ENCODE measurements at places on chromosomes 7 and 10. TPM values are rescaled to one million over a fixed set of nuclear protein-coding genes. Genes with fewer than 3 reads are reported as not detected.

- no peaks in the 10 kb centered on the region for H3K36me3 ChIP-seq
- H3K27me3 ChIP-seq, result peaks cover 11% of the 10 kb centered on the region
- no peak overlapping the region for H3K4me3 ChIP-seq
- no peak for DNase-seq
- H3K27ac ChIP-seq, result no peak overlapping the region
- 0 out of 2 replicates have a peak, but pooled peaks cover 4% of the 10 kb centered on the region for H3K4me1 ChIP-seq
These were observed 11.6 kb upstream of the ERCC6 start for GRCh38 chr10:49550563-49550962.

DNA sequence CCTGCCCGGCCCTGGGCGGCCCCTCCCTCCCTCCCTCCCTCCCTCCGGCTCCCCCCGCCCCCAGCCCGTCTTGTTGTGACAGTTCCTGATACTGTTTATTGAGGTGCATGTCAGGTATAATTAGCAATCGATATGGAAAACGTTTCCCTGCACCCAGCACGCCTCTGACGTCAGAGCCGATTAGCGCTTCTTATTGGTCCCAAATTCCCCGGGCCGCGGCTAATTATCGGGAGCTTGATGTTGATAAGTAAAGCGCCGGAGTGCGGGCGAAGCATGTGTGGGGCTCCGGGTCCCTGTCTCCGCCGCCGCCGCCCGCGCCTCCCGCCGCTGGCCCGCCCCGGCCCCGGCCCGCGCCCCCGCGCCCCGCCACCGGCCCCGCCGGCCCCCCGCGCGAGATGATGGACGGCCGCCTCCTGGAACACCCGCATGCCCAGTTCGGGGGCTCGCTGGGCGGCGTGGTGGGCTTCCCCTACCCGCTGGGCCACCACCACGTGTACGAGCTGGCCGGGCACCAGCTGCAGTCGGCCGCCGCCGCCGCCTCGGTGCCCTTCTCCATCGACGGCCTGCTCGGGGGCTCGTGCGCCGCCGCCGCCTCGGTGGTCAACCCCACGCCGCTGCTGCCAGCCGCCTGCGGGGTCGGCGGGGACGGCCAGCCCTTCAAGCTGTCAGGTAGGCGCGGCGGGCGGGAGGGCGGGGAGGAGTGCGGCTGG lies at the start of gene UNCX:
Gene UNCX, plus strand, starts transcription at position 250 of the 710 bp plus-strand sequence. Its CDS starts 146 bp downstream, at position 396.
- no peak for DNase-seq
- peaks cover 9% of the 10 kb centered on the region for H3K4me1 ChIP-seq
- H3K27ac ChIP-seq, result no peak within 1 kb of the TSS
- H3K27me3 ChIP-seq, result peaks cover 27% of the 10 kb centered on the region
- no peak within 1 kb of the TSS for H3K4me3 ChIP-seq
- no peaks in the 10 kb centered on the region for H3K36me3 ChIP-seq

The EPHB6 gene
- total RNA-seq, result 0.54 TPM

- H3K4me1 ChIP-seq, result peaks cover 15% of the 10 kb centered on the region
- no peak for DNase-seq
- no peak overlapping the region for H3K4me3 ChIP-seq
- H3K27me3 ChIP-seq, result no peaks in the 10 kb centered on the region
These were observed 5.1 kb downstream of the SFXN3 start for GRCh38 chr10:101035916-101036702.

- no peak for DNase-seq
- no peaks in the 10 kb centered on the region for H3K36me3 ChIP-seq
- H3K27ac ChIP-seq, result no peak overlapping the region
These were observed 36.7 kb downstream of the GNG11 start for GRCh38 chr7:93958216-93958615.

DNA sequence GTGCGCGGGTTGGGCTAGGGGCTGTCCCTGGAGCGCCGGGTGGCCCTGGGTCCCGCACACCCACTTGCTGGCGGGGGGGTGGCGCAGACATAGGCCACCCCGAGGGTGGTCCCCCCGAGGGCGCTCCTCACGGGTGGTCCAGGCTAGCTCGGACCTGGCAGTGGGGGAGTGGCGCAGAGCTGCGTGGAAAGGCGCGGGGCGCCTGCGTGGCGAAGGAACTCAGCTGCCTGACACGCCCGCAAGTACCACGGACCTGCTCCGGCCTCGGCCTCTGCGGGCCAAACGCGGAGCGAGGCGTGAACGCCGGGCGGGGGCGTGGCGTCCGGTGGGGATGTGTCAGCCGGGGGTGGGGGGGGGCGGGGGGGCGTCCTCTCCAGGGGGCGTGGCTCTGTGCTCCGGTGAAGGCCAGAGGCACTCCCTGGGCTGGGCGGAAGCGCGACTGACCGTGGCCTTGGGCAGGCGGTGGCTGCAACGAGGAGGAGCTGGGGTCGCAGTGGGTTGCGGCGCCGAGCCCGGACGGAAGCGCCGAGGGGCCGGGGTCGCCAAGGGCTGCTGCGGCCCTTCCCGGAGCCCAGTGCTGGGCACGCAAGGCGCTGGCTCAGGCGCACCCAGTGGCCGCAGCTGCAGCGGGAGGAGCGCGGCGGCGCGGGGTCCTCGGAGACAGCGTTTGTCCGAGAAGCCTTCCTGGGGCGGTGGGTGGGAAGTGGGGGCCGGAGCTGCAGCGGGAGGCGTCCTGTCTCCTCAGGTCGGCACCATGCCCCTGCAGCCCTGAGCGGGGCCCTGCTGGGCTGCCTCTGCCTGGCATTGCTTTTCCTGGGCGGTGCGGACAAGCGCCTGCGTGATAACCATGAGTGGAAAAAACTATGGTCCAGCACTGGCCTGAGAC lies 58.9 kb upstream of the NUPR2 start:
- peaks cover 4% of the 10 kb centered on the region for H3K27me3 ChIP-seq
- no peak overlapping the region for H3K4me3 ChIP-seq
- DNase-seq, result no peak
- H3K27ac ChIP-seq, result no peak overlapping the region
- H3K4me1 ChIP-seq, result no peaks in the 10 kb centered on the region

All from Panc1 (cell line).